ENCODE measurements at places on chromosomes 5 and 9. TPM values are rescaled to one million over a fixed set of nuclear protein-coding genes. Genes with fewer than 3 reads are reported as not detected.

DNA sequence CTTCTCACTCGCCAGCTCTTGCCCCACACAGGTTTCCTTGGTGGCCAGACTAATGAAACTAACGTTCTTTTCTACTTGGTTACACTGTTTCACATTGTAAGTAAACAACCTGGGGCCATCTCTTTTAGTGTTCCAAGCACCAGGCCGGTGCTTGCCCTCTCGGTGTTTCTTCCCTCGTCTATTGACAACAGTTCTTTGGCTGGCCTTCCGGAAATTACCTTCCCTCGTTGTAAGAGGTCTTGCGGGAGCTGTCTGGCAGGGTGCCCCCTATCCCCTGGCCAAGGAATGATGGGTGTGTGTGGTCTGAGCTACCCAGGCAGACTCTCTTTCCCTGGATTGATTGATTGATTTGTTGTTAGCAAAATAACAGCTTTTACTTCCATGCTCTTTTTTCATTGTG, 918 bp upstream of the MYMK start:
- DNase-seq, result no peak

- no peak for DNase-seq
Observed at GRCh38 chr9:14288433-14288832, 25.5 kb downstream of the NFIB start.

GRCh38 chr5:31173614-31174013, 19.9 kb upstream of the CDH6 start:
- no peak for DNase-seq

DNA sequence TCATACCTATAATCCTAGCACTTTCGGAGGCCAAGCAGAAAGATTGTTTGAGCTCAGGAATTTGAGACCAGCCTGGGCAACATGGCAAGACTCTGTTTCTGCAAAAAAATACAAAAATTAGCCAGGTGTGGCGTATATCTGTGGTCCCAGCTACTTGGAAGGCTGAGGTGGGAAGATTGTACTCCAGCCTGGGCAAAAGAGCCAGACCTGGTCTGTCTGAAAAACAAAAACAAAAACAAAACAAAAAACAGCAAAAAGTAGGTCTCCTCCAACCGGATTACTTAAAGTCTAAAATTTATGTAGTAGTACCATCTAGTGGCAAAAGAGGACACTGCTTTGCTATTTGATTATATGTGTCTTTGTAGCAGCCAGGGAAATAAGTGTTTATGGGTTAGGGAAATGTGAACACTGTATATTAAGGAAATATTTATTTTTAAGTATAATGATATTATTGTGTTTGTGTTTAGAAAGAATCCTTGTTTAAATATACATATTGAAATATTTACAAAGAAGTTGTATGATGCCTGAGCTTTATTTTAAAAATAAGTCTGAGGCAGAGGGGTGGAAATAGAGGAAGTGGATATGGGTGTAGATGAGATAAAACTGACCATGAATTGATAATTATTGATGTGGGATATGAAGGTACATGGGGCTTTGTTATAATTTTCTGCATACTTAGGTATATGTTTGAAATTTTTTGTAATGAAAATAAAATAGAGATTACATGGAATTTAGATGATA, 20.0 kb downstream of the APC start:
- no peak for DNase-seq

GRCh38 chr5:139422307-139422893, 16.9 kb downstream of the DNAJC18 start:
- DNase-seq, result no peak

The RFESD gene
- total RNA-seq, result 2.4 TPM

The INSL4 gene
- total RNA-seq, result not detected

Data from dorsolateral prefrontal cortex (tissue), 122 donors.